Renal cortex interstitium (tissue), 15 donors: ENCODE measurements at places on chromosomes 2 and 18.
A peak's percentile ranks its signal among the peaks of the same experiment; 100 is the strongest.

DNA sequence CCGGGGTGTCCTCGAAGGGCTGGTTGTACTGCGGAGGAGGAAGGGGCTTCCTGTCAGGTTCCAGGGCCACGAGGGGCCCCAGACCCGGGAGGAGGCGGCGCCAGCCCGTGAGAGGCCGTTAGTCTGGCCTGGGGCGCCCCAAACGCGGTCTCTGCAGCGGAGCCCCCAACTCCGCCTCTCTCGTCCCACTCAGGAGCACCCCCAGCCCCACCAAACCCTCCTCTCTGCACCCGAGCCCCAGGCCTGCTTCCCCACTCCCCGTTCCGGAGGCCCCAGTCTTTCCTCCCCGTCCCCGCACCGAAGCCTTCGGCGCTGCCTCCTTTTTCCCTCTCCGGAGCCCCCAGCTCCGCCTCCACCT is 473 bp downstream of the HJURP start:
- no peak for DNase-seq

DNA sequence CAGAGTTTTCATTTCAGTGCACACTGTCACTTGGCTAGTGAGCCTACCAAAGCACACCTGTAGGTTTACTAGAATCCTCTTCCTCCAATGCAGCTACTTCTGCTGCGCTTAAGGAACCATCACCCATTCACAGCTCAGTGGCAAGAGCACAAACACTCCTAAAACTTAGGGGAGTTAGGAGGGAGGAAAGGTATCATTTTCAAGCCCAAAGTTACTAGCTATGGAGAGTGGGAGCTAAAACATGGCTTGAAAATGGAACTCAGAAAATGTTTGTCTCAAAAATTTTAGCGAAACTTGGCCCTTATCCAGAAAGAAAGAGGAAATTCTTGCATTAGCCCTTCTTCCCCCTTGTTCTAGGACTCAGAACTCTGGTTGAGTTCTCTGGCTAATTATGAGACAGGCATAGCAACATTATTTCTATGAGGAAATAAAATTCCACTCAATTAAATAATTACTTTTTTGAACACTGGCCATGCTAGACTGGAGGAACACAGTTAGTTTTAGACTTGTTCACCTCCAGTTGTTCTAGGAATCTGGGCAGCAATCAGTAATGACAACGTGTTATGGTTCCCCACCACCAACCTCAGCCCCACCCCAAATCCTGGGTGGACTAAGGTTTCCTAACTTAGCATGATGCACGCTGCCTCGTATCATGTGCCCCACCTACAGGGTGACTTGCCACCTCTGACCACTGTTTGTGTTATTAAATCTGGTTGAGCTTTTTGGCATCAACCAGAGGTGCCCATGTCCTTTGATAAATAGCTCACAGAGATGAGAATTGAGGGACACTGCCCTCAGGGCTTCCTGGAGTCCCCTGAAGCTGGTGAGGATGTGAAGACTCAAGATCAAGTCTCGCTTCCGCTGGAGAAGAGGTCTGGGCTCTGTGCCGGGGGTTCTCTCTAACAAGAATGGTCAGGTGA is 32.8 kb downstream of the LPIN2 start:
- no peak for DNase-seq

GRCh38 chr2:159725713-159726112 is 13.4 kb downstream of the MARCHF7 start:
- no peak for DNase-seq

DNA sequence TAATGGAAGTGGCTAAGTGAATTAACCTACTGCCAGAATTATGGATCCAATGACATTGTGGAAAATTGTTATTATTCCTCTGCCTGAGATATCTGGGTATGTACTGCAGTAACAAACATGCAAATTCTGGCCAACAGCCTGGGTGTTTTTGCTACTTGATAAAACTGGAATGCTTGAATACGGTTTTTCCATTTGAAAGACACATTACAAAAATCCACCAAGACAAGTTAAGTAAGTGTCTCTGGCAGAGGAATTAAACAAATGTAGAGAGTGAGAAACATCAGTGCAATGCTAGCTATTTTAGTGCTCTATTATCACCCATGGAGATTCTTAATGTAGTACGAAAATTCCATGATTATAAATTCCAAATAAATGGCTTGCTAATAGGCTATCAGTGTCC is 312.4 kb upstream of the MEIS1 start:
- DNase-seq: no peak

DNA sequence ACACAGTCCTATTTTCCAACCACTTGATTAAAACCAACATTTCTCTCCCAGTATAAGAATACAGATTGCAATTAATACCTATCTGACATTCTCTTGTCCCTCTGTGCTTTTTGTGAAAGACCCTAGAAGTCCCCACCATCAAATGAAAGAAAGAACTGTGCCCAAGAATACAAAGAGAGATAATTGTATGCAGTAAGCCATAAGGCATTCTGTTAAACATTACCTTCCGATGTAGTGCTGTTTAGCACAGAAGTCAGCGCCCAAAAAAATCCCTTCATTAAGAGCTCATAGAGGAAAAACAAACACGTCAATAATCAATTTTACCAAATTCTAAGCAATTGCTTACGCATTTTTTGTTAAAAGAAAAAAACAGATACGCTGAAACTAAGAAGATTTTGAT is 41.1 kb downstream of the ZNF516 start:
- no peak for DNase-seq

DNA sequence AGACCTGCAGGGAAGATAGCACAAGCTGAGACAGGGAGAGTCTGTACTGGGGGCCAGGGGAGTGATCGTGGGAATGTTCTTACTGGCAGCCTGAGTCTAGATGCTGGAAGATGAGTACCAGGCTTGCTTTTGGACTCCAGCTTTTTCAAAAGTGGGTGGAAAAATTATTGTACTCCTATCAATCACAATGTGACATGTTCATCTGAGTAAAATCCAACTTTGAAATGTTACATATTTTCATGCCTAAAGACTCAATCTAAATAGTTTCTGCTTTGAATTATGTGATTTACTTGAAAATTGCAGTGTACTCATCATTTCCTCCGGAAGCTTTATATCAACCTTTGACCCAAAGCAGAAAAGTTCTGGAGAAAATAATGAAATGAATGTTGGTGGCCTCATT is 49.7 kb upstream of the ST3GAL5 start:
- DNase-seq: no peak

DNA sequence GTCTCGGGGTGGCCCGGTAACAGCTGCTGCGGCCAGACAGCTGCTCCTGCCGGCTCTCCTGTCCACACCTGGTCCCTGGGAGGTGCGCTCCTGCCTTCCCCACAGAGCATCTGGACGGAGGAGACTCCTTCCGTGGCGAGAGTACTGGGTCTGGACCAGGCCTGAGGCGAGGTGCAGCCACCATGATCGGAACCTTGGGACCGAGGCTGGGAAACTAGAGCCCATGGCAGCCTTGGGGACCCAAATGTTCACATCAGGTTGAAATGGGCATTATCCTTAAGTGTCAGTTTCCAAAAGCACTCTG is 628 bp downstream of the GIGYF2 start:
- no peak for DNase-seq

GRCh38 chr2:55859875-55860274 is 63.7 kb downstream of the EFEMP1 start:
- DNase-seq: no peak

- DNase-seq: no peak
Observed at GRCh38 chr2:241126201-241126611, 23.1 kb downstream of the PASK start.

GRCh38 chr2:239339241-239339640 is 61.6 kb downstream of the HDAC4 start:
- no peak for DNase-seq

DNA sequence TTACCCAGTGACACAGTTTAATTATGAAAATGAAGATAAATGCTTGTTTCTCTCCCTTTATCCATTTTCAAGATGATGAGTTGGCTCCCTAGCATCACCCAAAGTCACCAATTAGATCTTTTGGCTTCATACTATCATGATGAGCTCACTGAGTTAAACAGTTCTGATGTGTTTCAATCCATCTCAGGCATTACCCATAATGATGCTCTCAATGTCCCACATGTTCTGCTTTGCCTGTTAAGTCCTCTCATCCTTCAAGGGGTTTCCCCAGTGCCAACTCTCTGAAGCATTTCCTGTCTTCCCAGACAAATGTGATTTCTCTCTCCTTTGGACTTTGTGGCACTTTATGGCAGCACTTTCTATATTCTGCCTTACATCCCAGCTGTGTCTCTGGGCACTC is 92.6 kb downstream of the EPB41L3 start:
- DNase-seq: no peak

- no peak for DNase-seq
Observed at GRCh38 chr18:45962461-45962860, 4.7 kb downstream of the EPG5 start.

DNA sequence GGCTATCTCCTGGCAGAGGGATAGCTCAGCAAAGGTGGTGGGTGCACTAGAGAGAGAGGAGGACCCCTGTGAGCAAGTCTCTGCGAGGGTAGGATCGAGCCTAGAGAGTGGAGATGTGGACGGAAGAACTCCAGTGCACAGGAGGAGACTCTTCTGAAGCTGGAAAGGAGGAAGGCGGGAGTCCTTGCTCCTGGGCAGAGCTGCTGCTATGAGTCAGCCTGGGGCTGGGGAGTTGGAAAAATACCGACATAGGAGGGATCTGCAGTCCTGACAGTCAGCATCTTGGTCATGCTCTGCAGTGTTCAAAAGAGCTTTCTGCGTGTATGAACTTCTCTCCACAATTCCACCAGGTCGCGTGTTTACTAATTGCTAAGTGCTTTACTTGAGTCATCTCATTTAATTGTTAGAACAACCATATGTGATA is 233.8 kb downstream of the LDLRAD4 start:
- no peak for DNase-seq

DNA sequence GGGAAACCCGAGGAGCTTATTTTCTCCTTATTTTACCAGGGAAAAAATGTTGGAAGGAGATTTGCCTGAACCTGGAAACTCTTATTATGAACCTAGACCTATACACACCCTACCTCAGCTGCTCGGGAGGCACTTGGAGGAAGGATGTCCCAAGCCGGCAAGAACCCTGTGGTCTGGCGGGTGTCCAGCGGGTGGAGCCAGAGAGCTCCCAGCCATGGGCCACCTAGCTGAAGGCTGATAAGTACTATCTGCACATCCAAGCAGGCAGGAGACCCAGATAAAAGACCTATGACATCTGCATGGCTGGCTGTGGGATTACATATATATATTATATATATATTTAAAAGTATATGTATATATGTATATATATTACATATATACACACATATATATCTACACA is 1.1 kb upstream of the SLC14A1 start:
- peak; percentile 10 for DNase-seq

DNA sequence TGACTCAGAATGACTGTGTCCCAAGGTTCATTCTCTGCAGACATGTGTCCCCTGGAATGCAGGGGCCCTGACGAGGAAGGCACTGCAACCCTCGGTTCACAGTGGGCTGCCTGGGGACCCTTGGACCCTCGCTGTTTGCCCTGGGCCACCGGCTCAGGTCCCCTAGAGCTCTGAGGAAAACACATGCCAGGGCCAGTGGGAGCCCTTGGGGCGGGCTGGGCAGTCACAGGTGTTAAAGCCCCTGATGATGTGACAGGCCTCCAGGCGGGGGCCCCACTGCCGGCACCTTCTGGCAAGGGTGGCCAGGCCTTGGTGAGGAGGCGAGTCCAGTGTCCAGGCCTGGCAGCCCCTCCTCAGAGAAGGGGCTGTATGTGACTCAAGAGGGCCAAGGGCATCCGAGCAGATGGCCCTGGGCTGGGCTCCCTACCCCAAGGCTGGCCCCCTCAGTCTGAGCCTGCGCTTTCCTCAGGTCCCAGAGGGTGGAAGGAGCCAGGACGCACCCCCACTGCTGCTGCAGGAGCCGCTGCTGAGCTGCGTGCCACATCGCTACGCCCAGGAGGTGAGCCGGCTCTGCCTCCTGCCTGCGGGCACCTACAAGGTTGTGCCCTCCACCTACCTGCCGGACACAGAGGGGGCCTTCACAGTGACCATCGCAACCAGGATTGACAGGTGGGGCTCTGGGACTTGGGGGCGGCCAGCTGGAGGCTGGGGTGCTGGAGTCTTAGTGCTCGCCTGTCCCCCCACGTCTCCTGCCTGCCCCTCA is 11.1 kb downstream of the CAPN10 start:
- DNase-seq: no peak

- DNase-seq: no peak
Observed at GRCh38 chr2:232411901-232412629, 5.4 kb downstream of the ALPG start.

- no peak for DNase-seq
Observed at GRCh38 chr2:234249873-234250272, 199.4 kb downstream of the SPP2 start.

DNA sequence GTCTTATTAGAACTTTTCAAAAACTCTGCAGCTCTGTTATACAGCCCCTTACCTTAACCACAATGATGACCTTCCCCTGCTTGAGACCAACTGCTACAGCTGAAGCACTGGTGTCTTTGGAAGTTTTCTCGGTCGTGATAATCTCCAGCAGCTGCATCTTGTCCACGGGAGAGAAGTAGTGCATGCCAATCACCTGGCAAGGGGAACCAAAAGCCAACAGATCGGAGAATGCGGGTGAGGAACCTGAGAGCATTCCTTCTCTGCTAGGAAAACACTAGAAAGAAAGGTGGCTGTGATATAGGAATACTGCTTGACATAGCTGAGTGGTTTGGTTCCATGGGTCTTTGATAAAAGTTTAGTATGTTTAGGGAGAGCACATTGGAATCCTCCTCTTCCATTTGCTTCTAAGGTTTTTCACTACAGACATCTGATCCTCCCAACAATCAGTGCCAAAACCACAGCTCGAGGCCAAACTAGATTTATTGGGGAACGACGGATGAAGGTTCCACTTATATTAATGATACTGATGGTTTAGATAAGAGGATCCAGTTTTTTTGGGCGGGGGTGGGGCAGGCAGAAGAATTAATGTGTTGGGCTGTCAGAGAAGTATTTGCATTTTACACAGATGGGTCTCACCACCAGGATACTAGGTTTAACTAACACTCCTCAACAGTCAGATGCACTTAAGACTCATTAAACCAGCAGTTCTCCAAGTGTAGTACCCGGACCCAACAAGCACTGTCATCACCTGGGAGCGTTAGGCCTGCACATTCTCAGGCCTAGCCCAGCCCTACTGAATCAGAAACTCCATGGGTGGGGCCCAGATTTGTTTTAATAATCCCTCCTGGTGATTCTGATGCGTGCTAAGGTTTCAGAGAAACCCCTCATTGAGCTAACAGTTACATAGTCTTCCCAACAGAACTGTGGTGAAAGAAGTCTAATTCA is 22.4 kb downstream of the GAREM2 start:
- DNase-seq: no peak

GRCh38 chr2:18271370-18272147 is 288.9 kb downstream of the RDH14 start:
- DNase-seq: no peak

DNA sequence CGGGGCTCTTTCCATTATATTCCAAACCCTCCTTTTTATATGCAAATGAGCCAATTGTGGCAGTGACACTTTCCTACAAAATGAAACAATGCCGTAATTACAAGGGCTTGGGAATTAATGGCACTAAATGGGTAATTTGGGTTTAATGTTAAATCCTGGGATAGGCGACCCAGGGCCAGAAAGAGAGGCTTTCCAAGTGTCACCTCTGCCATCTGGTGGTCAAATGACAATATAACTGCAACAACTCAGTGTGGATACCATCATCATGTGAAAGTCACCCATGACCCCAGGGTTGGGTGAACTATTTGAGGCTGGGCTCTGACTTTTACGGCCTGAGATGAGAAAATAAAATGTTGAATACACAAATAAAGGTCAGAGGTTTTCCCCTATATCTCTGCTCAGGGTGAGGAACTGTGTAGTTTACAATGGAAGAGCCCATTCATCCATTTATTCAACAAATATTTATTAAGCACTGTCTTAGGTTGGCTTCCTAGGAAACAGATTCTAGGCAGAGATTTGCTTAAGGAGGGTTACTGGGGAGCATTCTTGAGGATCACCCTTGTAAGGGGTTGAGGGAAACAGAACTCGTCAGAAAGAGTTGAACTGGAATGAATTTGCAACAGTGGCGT is 13.6 kb upstream of the THADA start:
- peak; percentile 28 for DNase-seq
